ENCODE measurements at places on chromosomes 2 and 18.

GRCh38 chr2:130764035-130764820 is 8.9 kb downstream of the AMER3 start:
- DNase-seq, result no peak

DNA sequence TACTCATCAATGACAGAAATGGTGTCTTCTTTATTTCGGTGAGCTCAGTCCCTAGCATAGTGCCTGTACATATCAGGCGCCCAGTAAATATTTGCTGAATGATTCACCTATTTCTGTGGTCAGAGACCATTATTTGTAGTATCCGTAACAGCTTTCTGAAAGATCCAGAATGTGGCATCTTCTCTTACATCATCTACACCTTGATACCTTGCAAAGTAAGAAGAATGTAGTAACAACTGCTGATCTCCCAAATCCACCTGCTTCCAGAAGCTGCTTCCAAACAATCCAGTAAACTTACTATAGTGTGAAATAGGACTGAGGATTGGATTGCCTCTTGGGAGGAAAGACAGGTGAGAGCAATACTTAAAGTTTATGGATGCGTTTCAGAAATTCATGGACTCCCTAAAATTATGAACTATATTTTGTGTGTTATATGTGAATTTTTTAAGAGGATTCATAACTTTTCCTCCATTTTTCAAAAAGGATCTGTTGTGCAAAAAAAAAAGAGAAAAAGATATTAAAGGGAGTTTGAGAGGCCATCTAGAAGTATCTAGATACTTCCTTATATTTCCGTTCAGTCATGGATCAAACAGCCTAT is 945 bp upstream of the ASXL2 start:
- DNase-seq, result no peak

- DNase-seq, result no peak
These were observed 2.4 kb upstream of the ZEB2 start for GRCh38 chr2:144522176-144522896.

DNA sequence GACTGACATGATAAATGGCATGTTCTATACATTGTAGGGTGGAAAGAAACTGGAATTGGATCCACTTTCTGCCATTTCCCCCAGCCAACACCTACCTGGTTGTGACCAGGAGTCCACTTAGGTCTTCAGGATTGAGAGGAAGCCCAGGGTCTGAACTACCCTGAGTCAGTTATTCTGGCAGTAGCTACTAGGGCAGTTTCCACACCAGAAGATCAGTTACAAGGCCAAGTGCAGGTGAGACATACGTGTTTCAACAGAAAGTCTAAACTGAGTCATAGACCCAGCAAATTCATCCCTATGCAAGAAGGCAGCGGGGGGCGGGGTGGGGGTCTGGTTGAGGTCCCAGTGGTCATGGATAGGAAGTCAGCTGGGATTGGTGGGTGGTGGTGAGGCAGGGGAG is 21.9 kb downstream of the ANTXR1 start:
- no peak for DNase-seq

DNA sequence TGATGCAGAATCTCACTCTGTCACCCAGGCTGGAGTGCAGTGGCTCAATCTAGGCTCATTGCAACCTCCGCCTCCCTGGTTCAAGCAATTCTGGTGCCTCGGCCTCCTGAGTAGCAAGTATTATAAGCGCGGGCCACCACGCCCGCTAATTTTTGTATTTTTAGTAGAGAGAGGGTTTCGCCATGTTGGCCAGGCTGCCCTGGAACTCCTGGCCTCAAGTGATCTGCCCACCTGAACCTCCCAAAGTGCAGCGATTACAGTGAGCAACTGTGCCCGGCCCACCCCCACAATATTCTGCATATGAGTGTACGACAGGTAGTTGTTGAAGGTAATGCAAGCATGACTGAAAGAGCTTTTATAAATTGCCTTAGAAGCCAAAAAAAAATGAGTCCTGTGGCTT is 1.2 kb downstream of the WDR75 start:
- DNase-seq, result no peak

DNA sequence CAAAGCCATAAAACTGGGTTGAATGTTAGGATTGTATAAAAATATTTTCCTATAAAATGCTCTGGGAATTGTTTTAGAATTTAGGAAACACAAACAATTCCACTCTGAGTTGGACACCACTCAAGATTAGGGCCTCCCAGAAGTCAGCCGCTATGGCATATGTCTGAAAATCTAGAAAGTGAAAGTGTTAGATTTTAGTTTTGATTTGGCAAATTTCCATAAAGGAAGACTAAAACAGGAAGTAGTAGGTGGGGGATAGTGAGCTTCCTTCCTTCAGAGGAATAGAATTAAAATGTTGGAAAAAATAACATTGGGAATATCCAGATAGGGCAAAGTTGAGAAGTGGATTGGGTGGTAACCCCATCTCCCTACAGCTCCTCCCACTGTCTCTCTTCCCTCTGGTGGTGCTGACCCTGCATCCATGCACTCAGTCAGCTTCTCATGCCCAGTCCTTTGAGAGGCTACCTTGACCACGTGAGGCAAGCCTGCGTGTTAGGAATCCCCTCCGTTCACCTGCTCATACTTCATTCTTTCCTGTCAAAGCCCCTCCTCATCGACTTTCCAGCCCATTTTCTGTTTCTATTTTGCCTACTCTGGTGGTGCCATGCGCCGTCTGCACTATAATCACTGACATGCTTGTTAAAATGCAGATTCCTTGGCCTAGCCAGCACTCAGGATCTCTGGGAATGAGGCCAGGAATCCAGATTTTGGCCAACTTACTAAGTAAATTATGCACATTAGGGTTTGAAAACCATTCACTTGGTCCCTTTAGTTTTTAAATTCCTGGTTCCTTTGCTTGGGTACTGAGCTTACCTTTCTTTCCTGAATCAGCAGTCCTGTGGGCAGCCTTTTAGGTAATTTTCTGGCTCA is 83.5 kb downstream of the POLE4 start:
- DNase-seq, result no peak

DNA sequence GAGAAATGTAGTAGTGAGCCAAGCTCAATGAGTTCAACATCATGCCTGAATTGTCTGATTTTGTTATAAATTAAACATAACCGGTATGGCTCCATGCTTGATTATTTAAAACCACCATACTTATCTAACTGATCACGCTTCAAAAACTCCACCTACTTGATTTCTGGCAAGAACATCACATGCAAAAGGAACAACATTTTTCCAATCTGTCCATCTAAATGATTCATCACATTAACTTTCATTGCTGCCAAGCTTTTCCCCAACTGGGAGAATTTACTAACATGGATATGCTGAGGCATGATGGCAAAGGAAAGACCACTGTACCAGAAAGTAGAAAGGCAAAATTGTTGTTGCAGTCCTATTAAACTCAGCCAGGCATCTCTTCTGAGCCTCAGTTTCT is 286.8 kb downstream of the TRIB2 start:
- DNase-seq, result no peak

DNA sequence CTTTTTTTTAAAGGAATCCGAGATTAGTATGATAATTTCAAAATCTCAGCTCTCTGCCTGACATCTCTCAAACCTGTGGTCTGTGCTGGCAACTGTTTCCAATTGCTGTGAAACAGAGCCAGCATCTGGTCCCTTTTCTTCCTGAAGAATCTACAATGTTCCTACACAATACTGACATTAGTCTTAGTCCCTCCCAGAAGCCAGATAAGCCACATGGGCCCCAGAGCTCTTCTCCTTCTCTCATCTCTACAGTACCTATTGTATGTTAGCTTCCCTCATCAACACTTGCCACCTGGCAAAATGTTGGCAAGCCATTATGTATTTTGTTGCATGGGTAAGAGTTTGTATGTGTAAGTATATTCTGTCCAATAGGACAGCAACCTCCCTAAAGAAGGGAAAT is 62.9 kb upstream of the CDKL4 start:
- no peak for DNase-seq

GRCh38 chr2:179581605-179582004 is 279.8 kb downstream of the ZNF385B start:
- no peak for DNase-seq

- DNase-seq, result no peak
These were observed 532.1 kb downstream of the SOX11 start for GRCh38 chr2:6224267-6224666.

- no peak for DNase-seq
These were observed 87.1 kb downstream of the GPR39 start for GRCh38 chr2:132503701-132504100.

- no peak for DNase-seq
These were observed 34.3 kb downstream of the ZAP70 start for GRCh38 chr2:97747716-97748115.

DNA sequence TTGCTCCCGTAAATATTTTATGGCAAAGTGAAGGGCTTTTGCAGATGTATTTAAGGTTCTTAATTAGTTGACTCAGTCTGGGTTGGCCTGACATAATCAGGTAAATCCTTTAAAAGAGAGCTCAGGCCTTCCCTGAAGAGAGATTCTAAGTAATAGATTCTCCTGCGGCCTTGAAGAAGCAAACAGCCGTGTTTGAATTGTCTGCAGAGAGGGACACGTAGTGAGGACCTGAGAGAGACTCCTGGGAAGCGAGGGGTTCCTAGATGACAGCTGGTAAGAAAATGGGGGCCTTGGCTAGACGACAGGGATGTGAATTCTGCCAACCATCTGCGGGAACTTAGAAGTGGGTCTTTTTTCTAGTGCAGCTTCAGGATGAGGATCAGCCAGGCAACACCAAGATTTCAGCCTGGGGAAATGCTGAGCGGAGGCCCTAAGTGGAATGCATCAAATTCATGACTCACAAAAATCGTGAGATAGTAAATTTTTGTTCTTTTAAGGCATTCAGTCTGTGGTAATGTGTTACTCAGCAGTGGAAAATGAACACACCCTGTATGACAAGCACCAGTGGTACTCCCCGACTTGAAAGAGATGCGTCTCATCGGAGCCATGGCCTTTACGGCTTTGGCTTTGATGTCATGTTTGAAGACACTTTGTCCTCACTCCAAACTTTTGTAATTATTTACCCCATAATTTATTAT is 62.1 kb upstream of the SMIM21 start:
- DNase-seq, result no peak

DNA sequence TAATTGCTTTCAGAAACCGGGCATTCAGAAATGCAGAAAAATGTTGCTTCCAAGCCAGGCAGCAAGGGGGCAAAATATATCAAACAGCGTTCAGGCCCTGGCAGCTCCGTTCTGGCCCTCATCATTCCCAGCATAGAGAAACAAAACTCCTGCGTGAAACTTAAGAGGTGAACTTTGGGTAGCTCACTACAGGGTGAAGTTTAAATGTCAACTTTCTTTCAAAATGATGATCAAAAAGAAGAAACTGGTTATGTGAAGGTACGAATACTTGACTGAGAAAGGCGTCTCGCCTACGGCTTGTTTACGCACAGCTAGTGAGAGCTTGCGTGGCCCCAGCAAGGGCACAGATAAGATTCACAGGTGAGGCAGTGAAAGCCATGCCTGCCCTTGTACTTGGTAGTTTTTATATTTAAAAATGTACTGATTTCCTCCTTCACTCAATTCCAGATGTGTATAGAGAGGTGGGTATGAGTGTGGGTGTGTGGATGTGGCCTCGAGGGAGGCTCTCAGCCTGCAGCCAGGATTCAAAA is 127.5 kb downstream of the NFATC1 start:
- DNase-seq, result peak; percentile 37

DNA sequence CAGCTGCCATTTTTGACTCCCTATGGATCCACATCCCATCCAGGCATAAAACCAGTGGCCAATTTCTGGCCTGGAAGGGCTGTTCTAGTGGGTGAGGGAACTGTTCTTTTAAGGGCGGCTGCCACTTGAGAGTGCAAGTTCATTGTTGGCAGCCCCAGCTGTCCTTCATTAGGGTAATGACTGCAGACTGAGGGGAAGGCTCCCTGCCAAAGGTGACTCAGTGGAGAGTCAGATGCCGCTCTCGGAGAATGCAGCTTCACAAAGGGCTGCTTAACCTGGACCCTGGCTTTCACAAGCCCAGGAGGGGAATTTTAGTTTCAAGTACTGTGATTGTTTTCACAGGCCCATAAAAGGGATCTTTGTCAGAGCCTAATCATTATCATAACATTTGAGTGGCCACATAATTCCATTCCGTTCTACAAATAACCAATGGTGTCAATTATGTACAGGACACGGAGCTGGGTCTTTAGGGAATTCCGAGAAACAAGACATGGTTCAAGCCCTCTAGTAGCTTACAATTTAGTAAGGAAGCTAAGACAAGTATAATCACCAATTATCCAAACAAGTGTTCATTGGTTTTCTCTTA is 235.7 kb downstream of the CDCA7 start:
- DNase-seq, result no peak

- DNase-seq, result peak; percentile 39
These were observed 22.9 kb upstream of the DARS1 start for GRCh38 chr2:136008205-136008865.

GRCh38 chr2:54384301-54385203 is 71.6 kb upstream of the SPTBN1 start:
- no peak for DNase-seq

DNA sequence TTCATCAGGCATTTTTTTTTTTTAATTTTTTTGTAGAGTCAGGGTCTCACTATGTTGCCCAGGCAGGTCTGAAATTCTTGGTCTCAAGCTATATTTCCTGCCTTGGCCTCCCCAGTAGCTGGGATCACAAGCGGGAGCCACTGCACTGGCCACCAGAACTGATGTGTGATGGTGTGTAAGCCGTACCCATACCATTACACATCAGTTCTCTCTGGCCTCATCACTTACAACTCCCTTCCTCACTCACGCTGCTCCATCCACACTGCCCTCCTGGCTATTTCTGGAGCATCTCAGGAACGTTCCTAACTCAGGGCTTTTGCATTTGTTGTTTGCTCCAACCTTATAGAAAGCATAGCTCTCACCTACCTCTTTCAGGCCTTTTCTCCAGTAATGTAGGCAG is 834.5 kb upstream of the ID2 start:
- DNase-seq, result no peak
